ENCODE measurements at places on chromosomes 3 and 15. TPM values are rescaled to one million over a fixed set of nuclear protein-coding genes. Genes with fewer than 3 reads are reported as not detected.

DNA sequence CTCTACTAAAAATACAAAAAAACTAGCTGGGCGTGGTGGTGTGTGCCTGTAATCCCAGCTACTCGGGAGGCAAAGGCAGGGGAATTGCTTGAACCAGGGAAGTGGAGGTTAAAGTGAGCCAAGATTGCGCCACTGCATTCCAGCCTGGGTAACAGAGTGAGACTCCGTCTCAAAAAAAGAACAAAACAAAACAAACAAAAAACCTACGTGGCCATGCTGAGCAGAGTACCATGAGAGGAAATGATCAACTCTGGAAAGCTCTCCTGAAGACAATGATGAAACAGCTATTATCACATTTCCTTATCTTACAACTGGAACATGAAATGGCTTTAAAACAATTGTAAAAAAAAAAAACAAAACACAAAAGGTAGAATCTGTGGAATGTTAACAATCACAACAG is 75.2 kb downstream of the CHSY1 start:
- no peak for DNase-seq

DNA sequence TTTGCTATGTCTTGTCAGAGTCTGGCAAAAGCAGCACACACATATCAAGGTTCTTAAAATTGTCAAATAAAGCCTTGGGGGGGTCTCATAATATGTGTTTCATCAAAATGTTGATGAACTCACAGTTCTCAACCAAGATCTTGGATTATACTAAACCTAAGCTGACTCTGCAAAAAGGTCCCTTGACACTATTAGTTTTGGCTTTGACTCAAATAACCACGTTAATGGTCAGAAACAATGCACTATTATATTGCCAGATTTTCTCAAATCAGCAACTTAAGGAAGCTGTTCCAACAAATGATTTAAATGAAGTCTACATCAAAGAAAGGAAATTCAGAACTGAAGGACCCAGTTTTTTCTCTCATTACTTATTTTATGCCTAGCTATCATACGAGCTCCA is 1063.9 kb downstream of the ROBO1 start:
- no peak for DNase-seq

GRCh38 chr3:192887047-192887446 is 30.6 kb downstream of the MB21D2 start:
- DNase-seq, result no peak

GRCh38 chr15:87667643-87668042 is 588.9 kb downstream of the NTRK3 start:
- no peak for DNase-seq

GRCh38 chr3:62562017-62562416 is 188.7 kb upstream of the FEZF2 start:
- no peak for DNase-seq

- DNase-seq, result peak; percentile 24
These were observed 308.4 kb downstream of the RPLP1 start for GRCh38 chr15:69760890-69761568.

- no peak for DNase-seq
These were observed 35.4 kb downstream of the AKAP13 start for GRCh38 chr15:85415783-85416182.

GRCh38 chr3:27632431-27633223 is 89.5 kb downstream of the EOMES start:
- DNase-seq, result no peak

- DNase-seq, result no peak
These were observed 130.6 kb downstream of the TCF12 start for GRCh38 chr15:57048930-57049549.

DNA sequence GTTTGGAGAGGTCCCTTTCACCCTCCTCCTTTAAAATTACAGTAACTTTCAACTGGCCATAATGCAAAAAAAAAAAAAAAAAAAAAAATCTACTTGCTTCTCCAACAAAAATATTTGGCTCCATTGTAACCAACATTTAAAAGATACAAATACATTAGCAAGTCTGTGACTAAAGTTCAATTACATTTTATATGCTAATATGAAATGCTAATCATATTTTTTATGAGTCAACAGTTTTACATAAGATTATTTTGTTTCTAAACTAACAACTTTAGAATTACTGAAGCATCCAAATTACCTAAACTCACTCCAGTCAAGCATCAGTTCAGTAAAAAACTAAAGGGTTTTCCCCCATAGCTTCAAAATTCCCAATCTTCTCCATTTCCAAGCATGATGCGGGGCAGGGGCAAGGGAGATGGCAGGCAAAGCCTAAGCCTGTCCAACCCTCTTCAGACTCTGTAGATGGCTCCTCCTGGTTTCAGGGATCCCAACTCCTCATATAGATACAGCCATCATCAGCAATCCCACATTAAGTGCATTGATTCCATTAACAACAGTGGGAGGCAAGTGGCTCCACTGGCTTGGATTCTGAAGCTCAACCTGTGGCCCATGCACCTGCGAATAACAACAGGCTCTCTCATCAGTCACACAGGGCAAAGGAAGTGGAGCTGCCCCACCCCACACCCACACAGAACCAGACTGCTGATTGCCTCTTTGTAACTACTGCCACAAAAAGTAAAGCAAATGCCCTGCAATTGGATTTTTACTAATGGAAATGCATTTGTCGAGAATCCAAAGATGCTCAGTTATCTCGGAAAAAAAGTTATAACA is 15.0 kb downstream of the SFMBT1 start:
- DNase-seq, result no peak

DNA sequence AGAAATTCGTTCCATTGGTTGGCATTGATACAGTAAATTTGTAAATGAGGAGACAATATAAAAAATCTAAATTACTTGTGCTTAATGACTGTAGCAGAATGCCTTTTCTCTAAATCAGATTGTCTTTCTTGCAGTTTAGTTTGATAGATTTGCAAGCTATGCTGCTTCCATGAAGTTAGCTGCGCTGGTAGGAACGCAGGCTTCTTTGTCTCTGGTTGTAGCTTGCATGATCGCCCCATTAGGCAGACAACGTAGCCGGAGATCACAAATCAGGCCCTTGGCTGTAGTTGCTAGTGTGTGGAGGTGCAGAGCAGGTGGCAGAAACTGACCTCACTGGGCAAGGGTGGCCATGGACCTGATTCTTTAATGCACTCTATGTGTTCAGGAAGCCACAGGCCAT is 6.1 kb downstream of the ZIC1 start:
- DNase-seq, result no peak

DNA sequence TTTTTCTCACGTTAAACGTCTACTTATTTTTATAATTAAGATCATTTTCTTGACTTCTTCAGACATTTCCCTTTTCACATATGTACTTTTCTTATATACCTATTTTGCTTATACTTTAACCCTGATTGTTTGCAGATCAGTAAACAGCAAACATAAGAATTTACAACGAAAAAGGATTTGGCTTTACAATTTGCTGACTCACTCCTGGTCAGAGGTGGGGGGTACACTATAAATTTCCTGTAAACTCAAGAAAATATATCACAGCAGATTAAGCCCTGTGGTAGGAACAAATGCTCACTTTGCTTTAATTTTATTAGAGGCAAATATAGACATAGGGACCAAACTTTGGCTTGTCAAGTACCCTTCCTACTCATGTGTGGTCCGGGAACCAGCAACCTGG is 185.0 kb downstream of the PLCL2 start:
- DNase-seq, result no peak

DNA sequence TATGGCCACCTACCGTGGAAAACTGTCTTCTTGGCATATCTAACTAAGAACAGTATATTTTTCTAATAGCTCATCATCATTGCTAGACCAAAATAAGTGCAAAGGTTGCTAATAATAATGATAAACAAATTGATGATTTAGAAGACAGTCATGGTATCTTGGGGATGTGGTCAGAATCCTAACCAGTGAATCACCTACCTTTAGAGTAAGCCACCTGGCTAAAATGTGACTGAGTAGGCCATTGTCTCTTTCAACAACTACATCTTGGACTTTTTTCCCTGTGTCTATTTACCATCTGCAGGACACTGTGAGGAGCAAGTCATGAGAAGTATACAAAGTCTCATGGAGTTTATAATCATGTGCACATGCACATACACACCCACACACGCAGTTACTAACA is 273.5 kb upstream of the SEMA6D start:
- DNase-seq, result no peak

DNA sequence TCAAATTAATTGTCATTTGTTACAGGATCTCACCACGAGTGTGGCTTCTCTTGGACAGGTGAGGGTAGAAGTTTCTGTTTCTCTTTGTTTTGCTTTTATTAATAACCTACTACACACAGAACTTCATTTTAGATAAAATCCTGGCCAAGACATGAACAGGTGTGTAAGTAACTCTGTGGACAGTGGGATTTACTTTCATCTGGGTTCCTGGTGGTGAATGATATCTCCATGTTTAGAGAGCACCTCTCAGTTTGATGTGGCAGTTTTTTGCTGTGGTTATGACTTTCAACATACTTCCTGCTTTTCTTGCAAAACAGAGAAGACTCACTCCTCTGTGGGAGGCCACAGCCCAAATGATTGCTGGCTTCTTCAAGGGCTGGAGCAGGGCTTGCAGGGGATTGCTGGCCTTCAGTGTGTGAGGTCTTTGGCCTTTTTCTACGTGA is 71.1 kb upstream of the XCR1 start:
- peak; percentile 24 for DNase-seq

GRCh38 chr3:107598926-107599771 is 76.4 kb downstream of the BBX start:
- DNase-seq, result peak; percentile 18

- DNase-seq, result no peak
These were observed 251.2 kb upstream of the UBE2E2 start for GRCh38 chr3:22951910-22952309.

Gene STAB1
- total RNA-seq, result 23.2 TPM

Gene TRPM1
- total RNA-seq, result not detected

Gene NANOGP8
- total RNA-seq, result not detected

Gene GSK3B
- 30.7 TPM for total RNA-seq

Gene TGM5
- total RNA-seq, result not detected

Gene GOLGA6A
- not detected for total RNA-seq

Gene POTEB
- not detected for total RNA-seq

Gene NPHP3
- total RNA-seq, result 8.9 TPM
